ENCODE measurements at places on chromosomes 7 and 10.

DNA sequence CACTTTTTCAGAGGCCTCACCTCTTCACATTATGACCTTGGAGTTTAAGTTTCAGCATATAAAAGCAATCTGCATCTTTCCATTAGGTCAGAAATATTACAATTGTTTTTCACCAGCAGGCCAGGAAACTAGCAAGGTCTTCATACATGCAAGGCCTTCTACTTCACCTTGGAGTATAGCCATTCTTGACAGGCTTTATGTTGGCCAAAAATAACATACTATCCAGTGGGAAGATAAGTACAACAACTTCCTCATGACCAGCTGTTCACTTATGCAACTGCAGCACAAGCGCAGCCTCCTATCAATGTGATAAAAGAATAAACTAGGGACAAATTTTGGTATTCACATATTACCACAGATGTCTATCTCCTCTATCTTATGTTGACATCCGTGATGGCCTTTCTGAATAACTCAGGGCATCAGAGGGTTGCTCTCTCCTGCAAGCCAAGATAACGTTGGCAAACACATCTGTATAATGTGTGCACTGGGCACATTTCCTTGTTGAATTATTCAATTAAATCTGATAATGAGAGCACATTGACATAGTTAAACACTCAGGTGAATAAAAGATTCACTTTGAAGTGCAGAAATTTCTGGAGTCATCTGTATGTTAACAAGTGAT is 239.8 kb downstream of the FZD1 start:
- no peak for DNase-seq

- no peak for DNase-seq
These were observed 86.8 kb upstream of the CACNA2D1 start for GRCh38 chr7:82530361-82530760.

DNA sequence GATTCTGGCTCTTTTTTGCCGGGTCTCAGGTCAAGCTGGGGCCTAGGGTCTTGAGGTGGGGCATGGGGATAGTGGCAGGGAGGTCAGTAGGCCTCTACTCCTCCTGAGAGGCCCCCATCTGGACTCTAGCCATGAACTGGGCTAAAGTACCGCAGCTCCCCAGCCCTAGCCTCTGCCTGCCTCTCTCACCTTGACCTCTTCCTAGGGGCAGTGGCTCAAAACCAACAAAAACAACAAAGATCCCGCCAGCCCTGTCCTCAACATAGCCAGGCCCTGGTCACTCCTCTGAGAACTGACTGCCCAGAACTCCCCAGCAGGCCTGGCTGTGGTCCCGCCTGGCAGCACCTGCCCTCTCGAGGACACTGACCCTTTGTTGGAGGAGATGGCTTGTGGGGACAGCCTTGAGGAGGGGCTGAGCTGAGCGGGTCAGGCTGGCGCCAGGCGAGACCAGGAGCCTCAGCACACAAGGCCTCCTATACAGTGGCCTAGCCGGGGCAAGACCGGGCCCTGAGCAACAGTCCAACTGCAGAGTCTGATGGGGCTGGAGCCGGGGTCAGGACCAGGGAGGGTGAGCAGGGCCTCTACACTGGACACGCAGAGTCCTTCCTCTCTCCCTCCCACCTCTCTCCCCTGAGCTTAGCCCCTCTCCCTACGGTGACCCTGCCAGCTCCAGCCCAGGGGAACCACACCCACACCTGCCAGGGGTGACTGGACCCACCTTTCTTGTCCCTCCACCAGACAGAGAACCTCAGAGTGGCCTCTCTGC is 11.6 kb upstream of the PPIF start:
- DNase-seq, result no peak

DNA sequence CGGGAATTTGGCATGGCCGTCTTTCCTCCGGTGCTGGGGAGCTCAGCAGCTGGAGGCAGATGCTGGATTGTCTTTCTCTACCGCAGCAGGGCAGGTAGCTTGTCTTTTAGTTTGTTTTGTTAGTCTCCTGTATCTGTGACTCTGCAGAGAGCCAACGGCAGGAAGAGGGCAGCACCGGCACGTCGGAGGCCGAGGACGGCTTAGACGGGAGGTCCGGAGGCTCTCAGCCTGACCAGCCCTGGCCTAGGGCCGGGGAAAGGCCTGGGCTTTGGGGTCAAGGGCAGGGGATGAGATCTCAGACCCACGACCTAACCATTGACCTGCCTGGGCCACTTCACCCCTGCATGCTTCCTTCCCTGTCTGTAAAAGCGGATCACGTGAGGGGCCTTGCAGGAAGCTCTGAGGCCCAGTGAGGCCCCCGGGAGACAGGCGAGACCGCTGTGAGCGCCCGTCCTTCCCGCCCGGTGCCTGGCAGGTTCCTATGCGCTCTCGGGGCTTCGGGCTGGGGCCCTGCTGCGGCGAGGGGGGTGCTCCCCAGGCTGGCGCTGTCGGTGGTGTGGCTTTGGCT is 72.7 kb downstream of the LHPP start:
- DNase-seq, result peak; percentile 10

DNA sequence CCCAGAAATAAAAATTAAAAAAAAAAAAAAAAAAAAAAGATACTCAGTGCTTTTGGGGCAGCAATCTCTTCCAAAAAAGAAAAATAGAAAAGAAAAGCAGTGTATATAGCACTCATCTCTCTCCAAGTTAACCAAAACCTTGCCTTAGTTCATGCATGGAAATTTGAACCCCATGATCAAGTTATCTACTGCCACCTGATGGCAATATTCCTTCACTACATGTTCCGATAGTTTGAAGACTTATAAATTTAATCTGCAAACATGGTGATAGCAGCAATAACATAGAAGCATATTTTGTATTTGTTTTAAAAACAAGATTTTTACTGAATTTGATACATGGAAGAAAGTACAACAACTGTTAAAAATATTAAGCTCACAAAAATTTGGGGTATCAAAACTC is 48.6 kb upstream of the SLIT1 start:
- DNase-seq, result peak; percentile 44

DNA sequence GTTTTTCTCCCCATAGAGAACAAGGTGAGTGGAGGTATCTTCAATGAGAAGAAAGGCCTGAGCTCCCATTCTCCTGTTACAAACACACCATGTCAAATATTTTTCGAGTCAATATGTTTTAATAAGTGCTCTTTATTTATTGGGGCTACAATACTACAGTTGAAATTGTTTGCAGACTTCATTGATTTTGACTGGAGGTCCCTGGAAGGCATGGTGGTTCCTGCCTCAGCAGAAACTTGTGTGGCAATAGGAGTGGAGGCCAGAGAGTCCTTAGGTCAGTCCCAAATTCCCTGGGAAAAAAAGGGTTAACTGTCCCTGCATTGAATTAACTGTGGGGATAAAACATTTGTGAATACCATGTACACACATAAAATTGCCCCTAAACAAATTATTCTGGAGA is 22.7 kb downstream of the KLF6 start:
- DNase-seq, result no peak

Measured in SW480 (cell line).